Left ventricle myocardium superior (tissue), 1 donor: ENCODE measurements at places on chromosomes 1 and 21. TPM values are rescaled to one million over a fixed set of nuclear protein-coding genes. Genes with fewer than 3 reads are reported as not detected.

The PRAMEF7 gene
- not detected for total RNA-seq

The SELL gene
- total RNA-seq, result 2.1 TPM

The GART gene
- 33.4 TPM for total RNA-seq

The MYBPHL gene
- 0.35 TPM for total RNA-seq

The HES3 gene
- total RNA-seq, result not detected

The C1orf185 gene
- total RNA-seq, result not detected

The ADAMTS5 gene
- 3.0 TPM for total RNA-seq

The CRYBG2 gene
- total RNA-seq, result not detected

The SLC19A2 gene
- total RNA-seq, result 18.2 TPM

The SLC44A5 gene
- 0.27 TPM for total RNA-seq

The CBR3 gene
- 2.6 TPM for total RNA-seq

The CYYR1 gene
- 27.5 TPM for total RNA-seq

The PLEKHN1 gene
- total RNA-seq, result not detected

The NUP210L gene
- total RNA-seq, result 0.27 TPM

- DNase-seq, result no peak
These were observed 23.8 kb downstream of the CASQ2 start for GRCh38 chr1:115744646-115745275.

DNA sequence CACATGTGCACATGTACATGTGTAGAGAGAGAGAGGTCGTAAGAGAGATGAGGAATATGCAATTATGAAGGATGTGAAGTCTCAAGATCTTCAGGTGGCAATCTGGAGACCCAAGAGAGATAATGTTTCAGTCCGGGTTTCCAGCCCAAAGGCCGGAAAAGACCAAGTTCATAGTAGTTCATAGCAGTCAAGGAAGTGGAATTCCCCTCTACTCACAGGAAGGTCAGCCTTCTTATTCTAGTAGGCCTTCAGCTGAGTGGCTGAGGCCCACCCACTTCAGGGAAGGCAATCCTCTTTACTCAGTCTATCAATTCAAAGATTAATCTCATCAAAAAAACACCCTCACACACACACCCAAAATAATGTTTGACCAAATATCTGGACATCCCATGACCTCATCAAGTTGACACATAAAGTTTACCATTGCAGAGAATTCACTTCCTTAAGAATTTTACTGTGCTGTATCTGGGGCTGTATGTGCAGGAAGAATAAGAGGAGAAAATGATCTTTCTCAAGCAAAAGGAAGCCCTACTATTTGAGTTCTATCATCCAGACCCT is 114.6 kb downstream of the TNFSF18 start:
- DNase-seq, result no peak

- DNase-seq, result no peak
These were observed 99.1 kb upstream of the RGS4 start for GRCh38 chr1:162970021-162970420.

DNA sequence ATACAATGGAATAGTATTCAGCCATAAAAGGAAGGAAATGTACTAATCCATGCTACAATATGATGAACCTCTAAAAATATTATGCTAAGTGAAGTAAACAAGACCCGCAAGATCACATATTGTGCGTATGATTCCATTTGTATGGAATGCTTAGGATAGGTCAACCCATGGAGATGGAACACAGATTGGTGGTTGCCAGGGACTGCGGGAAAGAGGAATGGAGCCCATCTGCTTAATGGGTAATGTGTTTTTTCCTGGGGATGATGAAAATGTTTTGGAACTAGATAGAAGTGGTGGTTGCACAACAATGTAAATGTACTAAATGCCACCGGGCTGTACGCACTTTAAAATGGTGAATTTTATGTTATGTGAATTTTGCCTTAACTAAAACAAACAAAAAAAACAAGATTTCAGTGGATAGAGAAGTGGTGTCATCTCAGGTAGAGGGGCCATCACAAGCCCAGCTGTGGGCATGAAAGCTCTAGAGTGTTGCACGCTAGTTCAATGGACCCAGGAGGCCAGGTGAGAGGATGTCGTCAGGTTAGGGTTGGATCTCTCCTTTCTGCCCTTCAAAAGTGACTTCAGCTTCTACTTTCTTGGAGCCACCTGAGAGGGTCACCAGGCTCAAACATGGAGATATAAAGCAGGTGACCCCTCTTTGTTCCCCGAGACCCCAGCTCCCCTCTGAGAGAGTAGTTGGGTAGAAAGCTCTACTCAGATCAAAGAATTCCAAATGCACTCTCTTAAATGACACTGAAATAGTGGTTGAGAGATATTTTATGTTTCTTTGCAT is 2.5 kb downstream of the C1orf115 start:
- DNase-seq, result no peak

- no peak for DNase-seq
These were observed 10.0 kb downstream of the ARMH1 start for GRCh38 chr1:44684525-44684924.

- no peak for DNase-seq
These were observed 2.7 kb downstream of the EVA1B start for GRCh38 chr1:36320767-36321118.

DNA sequence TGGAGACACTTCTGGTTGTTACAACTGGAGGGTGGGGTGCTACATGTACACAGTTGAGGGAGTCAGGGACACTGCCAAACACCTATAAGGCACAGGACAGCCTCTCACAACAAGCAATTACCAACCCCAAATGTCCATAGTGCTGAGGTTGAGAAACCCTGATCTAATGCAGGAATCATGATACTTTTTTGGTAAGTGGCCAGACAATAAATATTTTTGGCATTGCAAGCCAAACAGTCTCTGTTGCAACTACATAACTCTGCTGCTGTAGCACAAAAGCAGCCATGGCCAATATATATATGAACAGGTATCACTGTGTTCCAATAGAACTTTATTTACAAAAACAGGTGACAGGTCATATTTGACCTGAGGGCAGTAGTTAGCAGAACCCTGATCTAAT is 177.5 kb downstream of the ASTN1 start:
- no peak for DNase-seq

DNA sequence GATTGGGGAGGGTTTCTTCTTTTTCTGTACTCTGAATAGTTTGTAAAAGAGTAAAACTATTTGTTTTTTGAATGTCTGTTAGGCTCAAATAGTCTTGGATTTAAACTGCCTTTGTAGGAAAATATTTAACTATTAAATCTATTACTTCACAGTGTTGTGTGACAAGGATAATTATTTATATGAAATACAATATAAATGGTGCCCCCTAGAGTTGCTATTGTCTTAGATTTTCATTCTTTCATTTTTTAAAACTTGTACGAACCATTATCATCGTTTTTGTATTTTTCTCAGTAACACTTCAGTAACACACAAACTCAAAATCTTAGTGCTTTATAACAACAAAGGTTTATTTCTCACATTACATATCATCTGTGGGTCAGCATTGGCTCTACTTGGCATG is 37.4 kb downstream of the C1orf185 start:
- DNase-seq, result no peak

GRCh38 chr21:43266534-43266933 is 97.7 kb downstream of the CRYAA start:
- DNase-seq, result no peak

GRCh38 chr1:181064011-181064623 is 24.4 kb upstream of the IER5 start:
- no peak for DNase-seq

DNA sequence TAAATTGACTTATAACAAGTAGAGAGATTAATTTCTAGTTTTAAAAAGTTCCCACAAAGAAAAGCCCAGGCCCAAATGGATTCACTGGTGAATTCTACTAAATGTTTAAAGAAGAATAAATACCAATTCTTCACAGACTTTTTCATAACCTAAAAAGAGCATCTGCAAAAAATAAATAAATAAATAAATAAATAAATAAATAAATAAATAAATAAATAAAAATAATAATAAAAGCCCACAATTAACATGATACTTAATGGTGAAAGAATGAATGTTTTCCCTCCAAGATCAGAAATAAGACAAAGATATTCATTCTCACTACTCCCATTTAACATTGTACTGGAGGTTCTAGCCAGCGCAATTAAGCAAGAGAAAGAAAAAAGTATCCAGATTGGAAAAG is 97.6 kb upstream of the KAZN start:
- no peak for DNase-seq

GRCh38 chr21:29072873-29073221 is 601 bp downstream of the CCT8 start:
- DNase-seq, result no peak

- no peak for DNase-seq
These were observed 13.5 kb upstream of the SETDB1 start for GRCh38 chr1:150912623-150913022.

- no peak for DNase-seq
These were observed 38.1 kb upstream of the SYT14 start for GRCh38 chr1:209899948-209900347.

DNA sequence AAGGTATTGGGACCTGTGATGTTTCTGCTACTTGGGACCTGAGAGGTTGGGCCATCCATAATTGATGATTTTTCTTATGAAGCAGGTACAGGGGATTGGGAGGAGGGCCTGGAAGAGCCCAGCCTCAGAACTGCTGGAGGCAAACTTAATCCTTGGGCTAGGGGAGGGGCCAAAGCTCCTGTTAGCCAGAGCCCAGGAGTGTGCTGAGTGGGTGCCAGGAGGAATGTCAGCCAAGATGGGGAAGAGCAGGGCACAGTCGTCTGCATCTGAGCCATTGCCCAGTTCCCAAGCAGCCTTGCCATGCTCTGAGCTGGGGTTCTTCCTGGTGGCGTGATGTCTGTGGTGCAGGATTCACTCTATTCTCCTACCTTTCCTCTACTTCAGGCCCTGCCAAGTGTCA is 5.8 kb downstream of the MAPKAPK2 start:
- peak; percentile 81 for DNase-seq

- DNase-seq, result no peak
These were observed 25.0 kb upstream of the CHRM3 start for GRCh38 chr1:239361403-239361802.

DNA sequence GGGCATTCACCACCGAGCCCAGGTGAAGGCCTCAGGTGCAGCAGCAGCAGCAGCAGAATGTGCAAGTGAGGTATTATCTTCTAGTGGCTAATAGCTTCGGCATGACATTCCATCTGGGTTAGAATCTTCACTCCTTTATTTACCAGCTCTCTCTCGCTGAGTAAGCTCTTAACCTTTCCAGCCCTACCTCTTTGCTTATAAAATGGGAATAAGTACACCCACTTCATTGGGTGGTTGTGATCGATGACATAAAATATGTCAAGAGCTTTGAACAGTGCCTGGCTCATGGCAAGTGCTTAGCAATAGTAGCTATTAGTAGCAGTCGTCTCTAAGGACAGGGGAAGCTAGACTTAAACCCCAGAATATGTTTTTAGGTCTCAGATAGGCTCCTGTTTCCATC is 149.5 kb downstream of the NOS1AP start:
- no peak for DNase-seq

DNA sequence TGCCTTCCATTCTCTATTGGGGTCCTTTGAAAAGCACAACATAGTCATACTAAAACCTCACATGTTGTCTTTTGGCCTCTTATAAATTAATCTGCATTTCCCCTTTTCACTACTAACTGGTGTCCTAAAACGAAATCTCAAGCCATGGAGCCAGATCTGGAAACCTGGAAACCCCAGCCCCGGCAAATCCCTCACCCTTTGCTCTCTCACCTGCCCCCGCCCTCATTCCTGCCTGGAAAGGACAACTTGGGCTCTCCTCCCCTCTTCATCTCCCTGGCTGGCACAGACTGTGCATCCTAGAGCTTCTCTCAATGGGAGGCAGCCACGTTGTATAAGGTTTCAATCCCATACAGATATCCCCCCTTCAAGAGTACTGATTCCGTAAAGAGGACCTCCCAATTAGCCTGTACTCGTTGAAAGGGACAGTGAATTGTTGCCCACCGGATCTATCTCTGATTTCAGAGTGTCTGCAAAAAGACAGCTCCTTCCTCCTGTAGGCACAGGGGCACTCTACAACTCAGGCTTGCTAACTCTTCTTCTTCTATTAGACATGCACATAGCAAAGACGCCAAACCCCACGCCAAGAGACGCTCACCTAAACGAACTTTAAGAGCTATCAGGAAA is 1.4 kb downstream of the DUSP10 start:
- no peak for DNase-seq

GRCh38 chr1:32969566-32969965 is 5.0 kb upstream of the RNF19B start:
- DNase-seq, result no peak

DNA sequence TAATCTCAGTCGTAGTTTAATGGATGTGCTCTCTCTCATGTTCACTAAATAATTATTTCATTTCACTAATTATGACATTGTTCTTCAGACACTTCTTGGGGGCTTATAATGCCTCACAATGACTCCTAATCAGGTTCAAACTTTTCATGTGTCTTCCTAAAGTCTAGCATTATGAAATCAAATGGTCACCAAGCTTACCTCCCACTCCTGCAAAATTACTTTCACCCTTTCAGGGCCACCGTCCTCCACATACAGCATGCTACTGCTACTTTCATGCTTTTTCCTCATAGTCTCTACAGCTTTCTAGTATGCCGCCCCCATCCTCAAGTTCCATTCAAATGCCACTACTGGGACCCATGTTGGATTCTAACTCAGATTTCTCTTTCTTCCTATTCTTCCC is 59.8 kb upstream of the C1orf53 start:
- no peak for DNase-seq

- no peak for DNase-seq
These were observed 9.9 kb upstream of the CFHR2 start for GRCh38 chr1:196933531-196934189.

DNA sequence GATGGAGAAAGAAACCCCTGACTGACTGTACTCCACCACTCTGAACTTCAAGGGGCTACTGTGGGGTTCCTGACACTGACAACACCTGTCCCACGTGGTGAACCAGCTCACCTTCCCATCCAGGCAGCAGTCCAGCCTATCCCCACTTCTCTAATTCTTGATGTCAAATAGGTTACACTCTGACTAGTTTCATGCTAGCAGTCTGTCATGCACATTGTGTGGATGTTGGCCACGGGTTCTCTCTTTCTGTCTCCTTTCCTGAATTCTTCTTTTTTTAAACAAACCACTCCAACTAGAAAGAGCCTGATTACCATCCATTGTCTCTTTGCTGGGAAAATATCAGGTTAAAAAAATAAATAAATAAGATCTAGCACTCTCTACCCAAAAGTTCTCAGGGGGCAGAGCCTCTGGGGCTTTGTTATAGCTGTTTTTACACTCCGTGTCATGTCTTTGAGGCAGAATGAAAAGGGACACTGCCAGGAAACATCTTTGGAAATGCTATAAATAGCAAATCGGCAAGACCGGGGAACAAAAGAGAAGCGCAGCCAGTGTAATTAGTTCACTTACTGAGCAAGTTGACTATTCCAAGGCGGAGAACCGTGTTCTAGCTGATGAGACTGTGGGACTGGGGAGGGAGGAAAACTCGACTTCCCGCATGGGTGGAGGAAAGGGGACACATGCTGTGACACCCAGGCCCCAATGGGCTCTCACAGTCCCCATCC is 356.1 kb downstream of the OMA1 start:
- no peak for DNase-seq
